ENCODE measurements at places on chromosomes 2 and 18.

DNA sequence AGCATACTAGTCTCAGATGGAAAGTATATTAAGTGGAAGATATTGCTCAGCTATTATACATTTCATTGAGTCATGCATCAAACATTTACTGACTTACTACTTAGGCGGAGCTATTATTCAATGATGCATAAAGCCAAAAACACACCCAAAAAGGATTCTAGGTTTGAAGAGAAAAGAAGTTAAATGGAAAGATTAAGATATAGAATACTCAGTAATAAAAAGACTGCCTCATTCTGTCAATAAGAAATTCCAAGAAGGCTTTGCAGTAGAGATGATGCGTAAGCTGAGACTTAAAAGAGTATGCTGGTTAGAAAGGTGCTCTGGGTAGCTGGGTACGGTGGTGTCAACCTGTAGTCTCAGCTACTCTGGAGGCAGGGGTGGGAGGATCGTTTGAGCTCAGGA, 27.6 kb downstream of the STK17B start:
- no peak for DNase-seq

DNA sequence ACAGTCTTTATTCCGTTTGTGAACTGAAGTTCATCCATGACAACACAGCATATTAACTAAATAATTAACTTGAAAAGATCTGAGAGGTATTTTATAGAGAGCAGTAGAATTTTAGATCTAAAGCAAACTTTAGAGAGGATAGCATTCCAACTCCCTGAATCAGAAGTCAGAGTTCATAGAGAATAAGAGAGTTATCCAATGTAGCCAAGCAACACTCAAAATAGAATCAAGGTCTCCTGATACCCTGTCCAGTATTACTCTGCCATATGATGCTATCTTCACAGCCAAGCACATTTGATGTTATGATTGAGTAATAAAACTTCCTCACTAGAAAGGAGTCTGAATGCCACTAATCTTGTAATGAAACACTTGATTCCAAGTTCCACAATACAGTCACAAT, 55.5 kb downstream of the RIT2 start:
- DNase-seq = no peak

- peak; percentile 72 for DNase-seq
Measured at GRCh38 chr2:147910990-147911473, 66.2 kb downstream of the ACVR2A start.

- no peak for DNase-seq
Measured at GRCh38 chr2:204900487-204900886, 355.2 kb downstream of the PARD3B start.

DNA sequence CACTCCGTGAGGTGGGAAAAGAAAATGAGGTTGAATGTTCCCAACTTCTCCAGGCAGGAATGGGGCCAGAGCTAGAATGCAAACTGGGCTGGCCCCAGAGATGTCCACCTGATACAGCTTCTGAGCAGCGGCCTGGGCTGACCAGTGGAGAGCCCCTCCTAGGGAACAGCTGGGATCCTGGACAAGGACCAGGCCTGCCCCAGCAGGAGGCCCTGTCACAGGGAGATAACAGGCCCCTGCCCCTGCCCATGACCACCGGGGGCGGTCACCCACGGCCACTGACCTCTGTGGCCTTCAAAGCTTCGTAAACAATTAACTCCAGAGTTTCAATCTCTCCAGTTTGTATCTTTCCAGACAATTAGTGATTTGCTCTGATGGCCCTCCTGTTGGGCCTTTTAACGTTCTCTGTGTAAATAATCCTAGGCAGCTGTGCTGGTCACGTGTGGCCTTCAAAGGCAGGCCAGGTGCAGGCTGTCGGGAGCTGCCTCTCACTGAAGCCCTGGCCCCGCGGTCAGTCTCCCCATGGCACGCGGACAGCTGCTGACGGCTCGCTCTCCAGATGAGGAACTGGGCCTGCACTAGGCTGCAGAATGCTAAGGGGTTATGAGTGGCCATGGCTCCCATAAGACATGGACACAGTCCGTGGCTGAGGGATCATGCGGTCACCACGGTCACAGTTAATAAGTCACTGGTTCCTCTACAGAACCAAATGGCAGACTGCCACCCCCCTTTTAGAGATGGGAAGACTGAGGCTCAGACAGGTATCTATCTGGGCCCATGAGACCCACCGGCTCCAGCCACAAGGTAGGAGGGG, 9.2 kb downstream of the HS6ST1 start:
- DNase-seq = peak; percentile 10

- no peak for DNase-seq
Measured at GRCh38 chr2:120482334-120482733, 136.4 kb downstream of the INHBB start.

DNA sequence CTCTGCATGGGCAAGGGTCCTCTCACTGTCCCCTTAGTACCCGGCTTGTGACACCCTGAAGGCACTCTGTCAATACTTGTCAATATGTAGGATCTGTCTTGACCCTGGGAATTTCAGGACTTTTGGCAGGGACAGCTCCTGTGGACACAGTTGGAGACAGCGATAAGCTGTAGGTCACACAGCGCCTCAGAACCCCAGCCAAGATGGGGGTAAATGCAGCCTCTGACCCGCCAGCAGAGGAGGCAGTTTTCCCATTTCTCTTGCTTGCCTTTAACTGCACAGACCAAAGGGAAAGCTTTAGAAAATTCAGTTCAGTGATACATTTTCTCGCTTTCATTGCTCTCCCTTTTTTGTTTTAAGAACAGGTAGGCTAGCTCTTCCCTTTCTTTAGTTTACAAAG, 54.8 kb upstream of the KLHL29 start:
- no peak for DNase-seq

DNA sequence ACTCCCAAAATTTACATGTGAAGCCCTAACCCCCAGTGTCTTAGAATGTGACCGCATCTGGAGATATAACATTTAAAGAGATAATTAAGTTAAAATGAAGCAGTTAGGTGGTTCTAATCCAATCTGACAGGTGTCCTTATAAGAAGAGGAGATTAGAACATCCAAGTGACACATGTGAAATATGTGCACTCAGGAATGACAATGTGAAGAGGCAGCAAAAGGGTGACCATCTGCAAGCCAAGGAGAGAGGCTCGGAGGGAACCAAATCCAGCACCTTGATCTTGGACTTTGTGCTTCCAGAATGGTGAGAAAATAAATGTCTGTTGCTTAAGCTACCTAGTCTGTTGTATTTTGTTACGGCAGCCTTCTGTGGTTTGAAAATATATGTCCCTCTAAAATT, 165.4 kb downstream of the FIGN start:
- DNase-seq = no peak

- DNase-seq = no peak
Measured at GRCh38 chr2:172562298-172562697, 6.4 kb downstream of the PDK1 start.

Data from NCI-H2171 treated with DMSO at 0.1 percent for 48 hours (cell line).